ENCODE measurements at places on chromosomes 3 and 15.

- no peak for DNase-seq
These were observed 106.9 kb upstream of the TLE3 start for GRCh38 chr15:70204652-70205051.

- no peak for DNase-seq
These were observed 18.9 kb upstream of the SLC27A2 start for GRCh38 chr15:50162969-50163718.

GRCh38 chr15:81311752-81312464, 12.0 kb downstream of the STARD5 start:
- DNase-seq, result no peak

DNA sequence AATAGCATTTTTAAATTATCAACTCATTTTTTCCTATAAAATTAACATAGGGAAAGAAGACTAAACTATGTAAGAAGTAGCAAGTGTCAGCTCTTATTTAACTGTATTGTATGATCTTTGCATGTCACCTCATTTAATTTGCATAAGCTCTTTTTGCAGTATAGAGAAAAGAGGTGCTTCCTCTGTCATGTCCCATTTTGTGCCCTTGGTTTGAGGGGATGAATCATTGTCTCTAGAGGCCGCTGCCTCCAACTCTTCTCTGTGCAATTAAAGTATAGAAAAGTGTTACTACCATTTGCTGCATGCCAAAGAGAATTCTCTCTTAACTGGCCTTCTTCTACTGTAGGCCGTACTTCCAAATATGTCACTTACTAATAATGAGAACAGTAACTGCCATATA, 93.4 kb downstream of the LRRC28 start:
- DNase-seq, result no peak

GRCh38 chr15:69805248-69805953, 292.3 kb downstream of the TLE3 start:
- no peak for DNase-seq

DNA sequence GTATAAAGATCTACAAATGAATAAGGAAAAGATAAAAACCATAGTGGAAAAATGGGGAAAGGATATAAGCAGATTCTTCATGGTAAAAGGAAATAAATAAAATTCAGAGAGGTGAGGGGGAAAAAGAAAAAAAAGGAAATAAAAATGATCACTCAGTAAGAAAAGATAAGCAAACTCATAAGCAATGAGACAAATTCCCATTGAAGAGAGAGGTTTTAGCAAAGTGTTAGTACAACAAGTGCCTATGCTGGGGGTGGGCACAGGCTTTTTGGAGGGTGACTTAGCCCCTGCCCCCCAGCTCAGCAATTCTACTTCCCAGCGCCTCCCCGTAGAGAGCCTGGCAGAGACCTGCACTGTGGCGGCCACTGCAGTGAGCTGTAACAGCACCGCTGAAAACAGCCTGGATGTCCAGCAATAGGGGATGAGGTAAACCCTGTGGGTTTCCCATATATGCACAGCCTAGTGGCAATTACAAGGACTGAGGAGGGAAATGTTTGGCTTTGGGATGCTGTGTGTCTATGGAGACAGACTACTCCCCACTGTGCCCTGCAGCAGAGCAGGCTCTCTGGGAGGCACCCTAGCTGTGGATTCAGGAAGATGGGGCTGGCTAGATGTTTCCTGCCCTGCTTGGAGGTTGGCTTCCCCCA, 23.7 kb upstream of the SFMBT1 start:
- DNase-seq, result no peak

- DNase-seq, result no peak
These were observed at the start of gene ISLR for GRCh38 chr15:74173380-74174218. TSS of gene ISLR (plus strand) at chr15:74173710. CDS start at chr15:74174859, 1,149 bp downstream.

DNA sequence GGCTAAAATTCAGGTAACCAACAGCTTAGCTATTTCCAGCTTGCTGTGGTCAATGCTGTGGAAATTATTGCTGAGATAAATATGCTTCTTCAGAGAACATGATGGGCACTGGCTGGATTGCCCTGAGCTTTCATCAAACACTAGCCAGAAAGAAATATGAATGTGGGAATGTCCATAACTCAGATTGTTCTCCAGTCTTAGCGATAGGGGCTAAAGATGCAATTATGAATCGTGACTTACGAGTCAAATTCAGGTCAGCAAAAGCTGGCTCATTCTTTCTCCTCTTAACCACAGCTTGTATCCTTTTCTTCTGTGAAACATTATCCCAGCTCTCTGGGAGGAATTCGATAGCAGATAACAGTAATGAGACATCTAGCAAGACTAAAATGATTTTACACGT, 307.6 kb downstream of the RYR3 start:
- no peak for DNase-seq

- DNase-seq, result no peak
These were observed 30.2 kb downstream of the PTPN23 start for GRCh38 chr3:47410801-47411646.

DNA sequence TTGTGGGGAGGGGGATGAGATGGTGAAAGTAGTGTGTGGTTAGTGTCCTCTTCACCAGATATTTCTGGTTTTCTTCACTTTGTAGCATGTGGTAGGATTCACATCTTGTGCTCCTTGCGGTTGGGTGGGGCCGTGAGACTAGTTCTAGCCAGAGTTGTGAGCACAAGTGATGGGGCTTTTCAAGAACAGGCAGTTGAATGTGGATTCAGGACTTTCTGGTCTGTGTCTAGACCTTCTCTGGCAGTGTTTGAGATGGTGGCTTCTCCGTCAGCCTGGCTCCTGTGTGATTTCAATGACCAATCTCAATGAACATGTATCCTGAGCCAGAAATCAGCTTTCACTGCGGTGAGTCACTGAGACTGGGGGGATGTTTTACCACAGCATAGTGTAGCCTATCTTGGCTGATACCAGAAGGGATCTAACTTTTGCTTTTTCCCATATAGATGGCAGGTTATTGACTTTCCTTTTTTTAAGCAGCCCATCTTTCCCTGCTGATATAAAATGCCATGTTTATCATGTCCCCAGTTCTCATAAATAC, 82.6 kb downstream of the RPLP1 start:
- DNase-seq, result no peak

DNA sequence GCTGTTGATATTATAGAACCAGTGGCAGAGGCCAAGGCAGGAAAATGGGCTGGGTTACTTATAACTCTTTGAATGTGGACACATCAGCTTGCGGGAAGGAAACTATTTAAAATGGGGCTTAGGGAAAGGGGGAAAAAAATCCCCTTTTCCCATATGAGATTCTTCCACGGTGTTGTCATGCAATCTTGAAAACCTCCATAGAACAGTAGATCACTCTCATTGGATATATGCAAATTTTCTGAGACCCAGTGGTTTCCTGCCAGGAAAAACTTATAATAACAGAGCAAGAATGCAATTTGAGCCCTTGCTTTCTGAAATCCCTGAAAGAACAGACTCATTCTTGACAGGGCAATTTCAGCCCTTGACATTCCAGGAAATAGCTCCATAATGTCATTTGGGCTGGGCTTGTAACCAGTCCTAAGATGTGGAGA, 31.1 kb downstream of the TMEM212 start:
- DNase-seq, result no peak

- DNase-seq, result no peak
These were observed 96.2 kb downstream of the ADAMTS9 start for GRCh38 chr3:64591615-64592014.

- no peak for DNase-seq
These were observed 913.8 kb downstream of the FHIT start for GRCh38 chr3:60337421-60337820.

- DNase-seq, result no peak
These were observed 532.2 kb downstream of the NTRK3 start for GRCh38 chr15:87724330-87724729.

DNA sequence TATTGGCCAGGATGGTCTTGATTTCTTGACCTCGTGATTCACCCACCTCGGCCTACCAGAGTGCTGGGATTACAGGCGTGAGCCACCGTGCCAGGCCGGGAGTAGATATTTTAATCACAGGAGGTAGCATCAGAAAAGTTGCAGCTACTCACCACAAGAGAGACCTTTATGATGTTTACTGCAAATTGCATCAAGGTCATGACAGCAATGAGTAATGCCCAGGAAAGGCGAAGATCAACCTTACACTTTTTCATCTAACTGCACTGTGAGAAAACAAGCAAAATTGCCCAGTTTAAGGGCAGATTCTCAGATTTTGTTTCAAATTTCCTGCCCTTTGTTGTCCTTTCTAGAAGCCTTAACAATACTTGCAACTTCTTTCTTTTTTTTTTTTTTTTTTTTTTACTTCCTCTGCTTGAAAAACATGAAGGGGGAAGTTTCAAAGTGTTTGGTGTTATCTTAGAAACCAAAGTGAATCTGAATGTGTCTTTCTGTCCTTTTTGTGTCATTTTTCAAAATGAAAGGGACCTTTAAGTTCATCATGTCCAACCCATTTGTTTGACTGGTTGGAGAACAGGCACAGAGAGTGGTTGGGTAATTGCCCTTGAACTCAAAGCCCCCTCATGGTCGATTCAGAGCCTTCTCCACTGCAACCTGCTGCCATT, 25.0 kb downstream of the TGFBR2 start:
- no peak for DNase-seq

DNA sequence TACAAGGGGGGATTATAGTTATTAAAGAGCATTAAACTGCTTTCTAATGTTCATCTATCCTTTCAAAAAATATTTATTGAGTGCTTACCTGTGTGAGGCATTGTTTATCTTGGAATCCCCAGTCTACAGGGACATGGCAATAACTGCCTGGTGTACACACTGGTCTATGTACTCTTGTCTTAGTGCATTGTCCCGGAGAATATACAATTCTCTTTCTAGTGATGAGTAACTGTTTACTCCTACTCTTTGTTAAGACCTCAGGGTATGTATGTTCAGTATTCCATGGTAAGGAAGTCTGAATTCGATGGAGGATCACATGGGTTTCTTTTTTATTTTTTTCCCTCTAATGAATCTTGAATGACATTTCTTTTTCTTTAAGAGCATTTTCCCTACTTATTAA, 772.4 kb upstream of the NR2F2 start:
- DNase-seq, result no peak

- no peak for DNase-seq
These were observed 101.5 kb upstream of the SATB1 start for GRCh38 chr3:18526667-18527066.

- no peak for DNase-seq
These were observed 643.2 kb downstream of the OTOL1 start for GRCh38 chr3:162139841-162140240.

- no peak for DNase-seq
These were observed 90.0 kb downstream of the GAP43 start for GRCh38 chr3:115713284-115713683.

DNA sequence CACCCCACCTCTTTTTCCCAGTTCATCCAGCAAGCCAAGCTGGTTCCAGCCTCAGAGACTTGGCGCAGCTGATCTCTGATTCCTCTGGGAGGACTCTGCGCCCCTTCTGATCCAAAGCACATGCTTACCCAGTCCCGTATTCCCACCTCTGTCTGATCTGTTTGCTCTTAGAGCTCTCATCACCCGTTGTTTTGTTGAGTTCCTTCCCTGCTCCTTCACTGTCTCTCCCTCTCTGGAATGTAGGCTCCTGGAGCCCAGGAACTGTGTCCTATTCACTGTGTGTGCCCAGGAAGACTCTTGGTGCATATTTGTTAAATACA, 1.3 kb upstream of the ZXDC start:
- DNase-seq, result no peak

Data from activated CD8-positive, alpha-beta memory T cell treated with anti-CD3 and anti-CD28 coated beads for 1 hour (primary cell).